Activated CD4-positive, alpha-beta memory T cell treated with anti-CD3 and anti-CD28 coated beads for 36 hours (primary cell): ENCODE measurements at places on chromosomes 4 and X.

DNA sequence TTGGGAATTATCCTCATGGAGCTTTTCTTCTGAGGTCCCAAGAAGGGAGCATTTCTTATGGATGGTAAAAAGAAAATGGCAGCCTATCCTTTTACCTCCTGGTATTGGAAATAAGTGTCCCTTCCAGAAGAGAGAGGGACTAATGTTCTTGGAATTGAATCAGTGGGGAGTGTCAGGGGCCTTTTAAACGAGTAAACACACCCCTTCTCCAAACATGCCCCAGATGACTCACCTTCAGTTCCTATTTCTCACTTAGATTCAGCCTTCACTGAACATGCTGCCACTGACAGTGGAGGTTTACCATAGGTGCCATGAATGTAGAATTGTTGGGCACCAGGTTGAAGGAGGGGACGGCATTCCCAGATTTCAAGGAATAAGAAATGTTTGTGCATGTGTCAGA is 19.0 kb downstream of the MAGEC2 start:
- no peak for DNase-seq

DNA sequence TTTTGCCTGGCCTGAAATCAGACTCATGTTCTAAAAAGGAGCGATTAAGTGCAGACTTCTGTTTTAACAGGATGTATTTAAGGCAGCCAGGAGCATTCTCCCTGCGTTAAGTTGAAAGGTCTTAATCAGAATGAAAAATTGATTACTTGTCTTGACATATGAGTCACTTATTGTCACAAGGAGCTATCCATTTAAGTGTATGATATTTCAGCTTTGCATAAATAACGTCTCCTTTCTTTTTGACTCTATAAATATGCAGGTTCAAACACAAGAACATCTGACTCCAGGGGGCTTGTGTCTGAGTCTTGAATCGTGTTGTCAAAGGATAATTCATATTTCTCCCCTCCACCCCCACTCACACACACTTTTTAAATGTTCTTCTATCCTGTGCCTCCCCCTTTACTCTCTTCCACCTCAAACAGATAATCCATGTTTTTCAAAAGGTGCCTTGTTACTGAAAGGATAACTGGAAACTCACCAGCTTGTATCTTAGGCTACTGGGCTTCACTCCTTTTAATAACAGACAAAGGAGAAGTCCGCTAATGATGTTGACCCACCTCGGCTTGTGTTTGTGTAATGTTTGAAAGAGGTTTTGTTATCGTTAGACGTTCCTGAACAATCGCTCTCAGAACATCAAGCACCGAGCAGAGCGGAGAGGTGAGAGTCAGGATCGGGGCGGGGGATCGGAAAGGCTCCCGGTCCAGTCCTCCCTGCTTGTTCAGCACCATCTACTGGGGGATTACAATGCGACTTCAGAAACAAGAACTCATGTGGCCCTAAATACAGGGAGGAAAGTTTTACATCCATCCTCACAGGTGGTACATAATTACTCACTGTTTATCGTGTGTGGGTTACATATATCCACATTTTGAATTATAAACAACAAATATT is 107.5 kb upstream of the RPL34 start:
- peak; percentile 50 for DNase-seq

DNA sequence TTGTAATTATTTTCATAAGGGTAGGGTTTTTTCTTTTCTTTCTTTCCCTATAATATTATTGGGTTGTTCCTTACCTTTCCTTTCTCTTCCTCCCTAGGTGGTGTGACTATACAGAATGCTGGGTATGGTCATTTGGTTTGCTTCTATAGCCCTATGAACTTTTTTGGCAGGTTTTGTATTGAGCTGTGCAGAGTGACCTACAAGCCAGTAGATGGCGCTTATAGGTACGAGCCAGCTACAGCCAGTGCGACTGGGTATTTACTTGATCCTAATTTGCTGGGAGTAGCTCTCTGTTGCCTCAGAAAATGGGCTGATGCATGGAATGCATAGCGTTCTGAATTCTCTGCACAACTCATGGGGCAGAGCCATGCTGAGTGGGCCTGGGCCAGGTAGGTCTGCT is 423.3 kb downstream of the MAGEE1 start:
- no peak for DNase-seq

DNA sequence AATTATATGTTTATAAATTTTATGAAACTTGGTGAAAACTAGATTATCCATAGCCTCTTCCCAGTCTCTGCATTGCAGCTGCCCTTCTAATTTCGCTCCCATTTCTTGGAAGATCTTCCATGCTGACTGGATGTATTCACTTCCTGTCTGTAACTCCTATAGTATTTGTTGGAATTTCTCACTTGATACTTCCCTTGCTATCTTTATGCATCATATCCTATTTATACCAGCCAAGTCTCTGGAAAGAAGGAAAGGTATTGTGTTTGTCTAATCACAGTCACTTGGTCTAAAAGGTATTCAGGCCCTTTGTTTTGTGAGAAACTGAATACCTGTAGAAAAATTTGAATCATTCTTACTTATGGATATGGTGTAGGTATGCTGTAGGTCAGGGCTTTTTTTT is 870.9 kb upstream of the FRG1 start:
- DNase-seq, result no peak

- no peak for DNase-seq
Measured at GRCh38 chr4:1234309-1234695, 14.6 kb downstream of the CTBP1 start.

- peak; percentile 69 for DNase-seq
Measured at GRCh38 chr4:110527156-110527555, 51.2 kb downstream of the ENPEP start.
